ENCODE measurements at places on chromosomes 5 and 9. TPM values are rescaled to one million over a fixed set of nuclear protein-coding genes. Genes with fewer than 3 reads are reported as not detected.

CCNJL gene
- polyA plus RNA-seq: 19.6 TPM

LCN12 gene
- polyA plus RNA-seq: 88.7 TPM

GFM2 gene
- polyA plus RNA-seq: 24.8 TPM

DCTN4 gene
- polyA plus RNA-seq: 15.7 TPM

IL5 gene
- polyA plus RNA-seq: not detected

CDC20B gene
- 0.04 TPM for polyA plus RNA-seq

TAF1L gene
- not detected for polyA plus RNA-seq

OR1L8 gene
- 0.07 TPM for polyA plus RNA-seq

CSF1R gene
- 4.1 TPM for polyA plus RNA-seq

GMCL2 gene
- polyA plus RNA-seq: 0.03 TPM

MARCOL gene
- polyA plus RNA-seq: 0.09 TPM

FGF1 gene
- 0.65 TPM for polyA plus RNA-seq

FGFR4 gene
- 9.7 TPM for polyA plus RNA-seq

TRIM14 gene
- polyA plus RNA-seq: 35.2 TPM

TMOD1 gene
- 1.1 TPM for polyA plus RNA-seq

PDE6A gene
- not detected for polyA plus RNA-seq

EIF4E1B gene
- 0.22 TPM for polyA plus RNA-seq

IL9 gene
- not detected for polyA plus RNA-seq

CDH6 gene
- polyA plus RNA-seq: 0.22 TPM

SUSD3 gene
- polyA plus RNA-seq: 3.8 TPM

TAS2R1 gene
- not detected for polyA plus RNA-seq

OR1J2 gene
- polyA plus RNA-seq: not detected

SLC4A9 gene
- not detected for polyA plus RNA-seq

SMIM3 gene
- polyA plus RNA-seq: 24.6 TPM

IFNB1 gene
- polyA plus RNA-seq: not detected

MELK gene
- polyA plus RNA-seq: 0.81 TPM

SH3TC2 gene
- 0.36 TPM for polyA plus RNA-seq

FIBCD1 gene
- polyA plus RNA-seq: 1.5 TPM

TSSK1B gene
- polyA plus RNA-seq: not detected

CDKN2B gene
- 15.4 TPM for polyA plus RNA-seq

LRRC14B gene
- polyA plus RNA-seq: 0.04 TPM
